SW 1271 (cell line): ENCODE measurements at places on chromosomes 2 and 18.

- DNase-seq = no peak
Observed at GRCh38 chr2:70214953-70215549, 24.2 kb upstream of the C2orf42 start.

- DNase-seq = no peak
Observed at GRCh38 chr2:119826370-119826961, 66.7 kb downstream of the PTPN4 start.

DNA sequence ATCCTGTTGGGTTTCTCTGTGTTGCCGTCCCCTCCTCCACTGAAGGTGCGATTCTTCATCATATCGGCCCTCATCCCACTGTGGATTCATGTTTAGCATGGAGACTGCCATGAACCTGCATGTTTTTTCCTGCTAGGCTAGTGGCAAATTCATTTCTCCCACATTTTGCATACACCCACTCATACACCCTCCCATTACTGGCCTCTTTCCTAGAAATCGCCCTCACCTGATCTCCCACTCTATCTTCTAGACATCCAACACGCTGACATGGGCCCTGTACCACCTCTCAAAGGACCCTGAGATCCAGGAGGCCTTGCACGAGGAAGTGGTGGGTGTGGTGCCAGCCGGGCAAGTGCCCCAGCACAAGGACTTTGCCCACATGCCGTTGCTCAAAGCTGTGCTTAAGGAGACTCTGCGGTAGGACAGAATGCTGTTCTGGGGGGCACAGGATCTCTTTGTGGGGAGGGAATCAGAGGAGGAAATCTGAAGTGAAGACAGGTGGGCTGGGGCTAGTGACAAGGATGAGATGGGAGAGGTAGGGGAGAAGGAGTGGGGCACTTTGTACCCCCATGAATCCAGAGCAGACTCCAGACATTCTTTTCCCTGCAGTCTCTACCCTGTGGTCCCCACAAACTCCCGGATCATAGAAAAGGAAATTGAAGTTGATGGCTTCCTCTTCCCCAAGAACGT is 17.7 kb downstream of the PRKAG3 start:
- no peak for DNase-seq

GRCh38 chr18:60010513-60010912 is 110.7 kb downstream of the PMAIP1 start:
- no peak for DNase-seq

DNA sequence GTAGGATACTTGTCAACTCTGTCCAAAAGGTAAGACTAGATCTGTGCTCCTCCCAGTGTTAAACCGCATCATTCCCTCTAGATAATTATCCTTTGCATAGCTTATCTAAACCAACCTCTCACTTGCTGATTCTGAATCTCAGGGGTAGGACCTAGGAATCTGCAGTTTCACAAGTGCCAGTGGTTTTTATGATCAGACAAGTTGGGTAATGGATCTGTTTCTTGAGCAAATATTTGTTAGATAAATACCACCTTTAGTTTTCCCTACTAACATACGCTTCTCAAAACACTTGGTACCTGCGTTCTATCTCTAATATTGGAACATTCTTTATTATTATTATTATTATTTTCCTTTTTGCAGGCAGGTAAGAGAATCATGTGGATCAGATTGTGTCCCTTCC is 439.9 kb downstream of the PTPRM start:
- no peak for DNase-seq

GRCh38 chr18:63109022-63109421 is 210.5 kb downstream of the BCL2 start:
- no peak for DNase-seq

DNA sequence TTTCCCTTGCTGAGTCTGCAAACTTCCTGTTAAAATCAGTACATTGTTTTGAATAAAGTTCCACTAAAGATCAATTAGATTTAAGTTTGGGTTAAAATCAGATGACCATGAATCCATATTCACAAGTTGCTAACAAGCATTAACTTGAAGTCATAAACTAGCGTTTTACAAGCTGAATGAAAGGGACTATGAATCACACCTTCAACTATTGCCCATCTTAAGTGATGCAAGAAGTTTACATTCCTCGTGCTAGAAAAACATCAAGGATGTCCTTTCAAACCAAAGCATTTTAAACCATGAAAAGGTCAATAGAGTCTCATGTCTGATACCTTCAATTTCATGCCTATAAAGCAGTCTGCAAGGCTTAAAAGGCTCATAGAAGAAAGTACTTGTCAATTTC is 257.2 kb upstream of the SYT4 start:
- no peak for DNase-seq

DNA sequence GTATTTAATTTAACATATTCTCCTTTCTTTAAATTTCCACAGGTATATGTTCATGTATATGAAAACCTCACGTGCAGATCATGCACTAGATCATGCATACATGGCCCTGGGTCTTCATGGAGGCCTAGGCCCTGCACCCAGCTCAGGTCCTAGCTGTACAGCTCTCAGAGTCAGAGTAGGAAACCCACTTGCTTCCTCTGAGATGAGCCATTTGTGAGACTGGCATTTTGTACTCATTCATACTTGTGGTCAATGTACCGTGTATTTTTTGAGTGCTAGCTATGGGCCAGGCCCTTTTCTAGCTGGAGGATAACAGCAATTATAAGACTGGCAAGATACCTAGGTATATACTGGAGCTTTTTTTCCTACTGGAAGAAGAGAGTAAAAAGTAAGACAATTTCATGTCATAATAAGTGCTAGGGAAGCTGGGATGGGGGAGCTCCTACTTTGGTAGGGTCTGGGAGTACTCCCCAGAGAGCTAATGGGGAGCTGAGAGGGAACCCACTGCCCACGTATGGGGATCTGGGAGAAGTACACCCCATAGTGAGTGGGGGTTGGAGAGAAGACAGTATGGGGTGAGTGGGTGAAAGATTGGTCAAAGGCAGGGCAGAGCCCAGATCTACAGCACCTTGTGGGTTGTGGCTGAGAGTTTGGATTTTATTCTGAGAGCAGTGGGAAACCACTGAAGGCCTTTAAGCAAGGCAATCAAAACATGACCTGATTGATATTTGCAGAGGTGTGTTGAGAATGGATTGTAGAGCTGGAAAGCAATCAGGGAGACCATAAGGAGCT is 72.0 kb downstream of the POLE4 start:
- no peak for DNase-seq
